A549 treated with ZK216348 at 1 μM for 4 hours (cell line): ENCODE measurements at places on chromosomes 4 and X. TPM values are rescaled to one million over a fixed set of nuclear protein-coding genes. Genes with fewer than 3 reads are reported as not detected.

Gene SCML2
- total RNA-seq = 6.8 to 8.9 TPM (median 7.3 TPM) in 5 replicates

Gene IDS
- total RNA-seq = 72.7 to 106 TPM (median 96.9 TPM) in 5 replicates

Gene CT45A2
- not detected in 5 replicates for total RNA-seq

Gene GPAT3
- 33.4 to 37.4 TPM (median 34.3 TPM) in 5 replicates for total RNA-seq

Gene FRMD7
- total RNA-seq = not detected in 5 replicates

Gene GSPT2
- total RNA-seq = 7.2 to 10.5 TPM (median 9.2 TPM) in 5 replicates

Gene SAGE1
- total RNA-seq = 0.05 TPM in 1 of 5 replicates, not detected in the others
